GM10248 (cell line): ENCODE measurements at places on chromosomes 7 and 10.

DNA sequence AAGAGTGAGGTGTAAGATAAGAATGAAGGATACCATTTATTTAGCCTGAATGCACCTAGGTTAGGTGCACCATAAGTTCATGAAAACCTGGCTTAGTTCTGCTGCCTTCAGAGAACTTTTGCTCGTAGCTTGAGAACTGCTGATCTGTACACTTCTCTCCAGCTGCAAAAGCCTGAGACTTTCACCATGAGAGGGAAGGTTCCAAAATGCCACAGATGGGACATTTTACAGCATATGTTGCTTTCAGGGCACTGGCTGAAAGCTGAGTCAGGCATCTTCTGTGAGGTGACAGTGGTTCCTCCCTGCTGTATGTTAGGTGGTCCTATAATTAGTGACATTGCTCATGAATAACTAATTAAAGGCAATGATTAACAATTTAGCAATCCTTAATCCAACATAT, 298.3 kb downstream of the GALNT17 start:
- no peak for DNase-seq

GRCh38 chr10:22174442-22174841, 43.4 kb downstream of the EBLN1 start:
- no peak for DNase-seq

- DNase-seq = no peak
Measured at GRCh38 chr7:102284399-102284798, 2.3 kb upstream of the SH2B2 start.

DNA sequence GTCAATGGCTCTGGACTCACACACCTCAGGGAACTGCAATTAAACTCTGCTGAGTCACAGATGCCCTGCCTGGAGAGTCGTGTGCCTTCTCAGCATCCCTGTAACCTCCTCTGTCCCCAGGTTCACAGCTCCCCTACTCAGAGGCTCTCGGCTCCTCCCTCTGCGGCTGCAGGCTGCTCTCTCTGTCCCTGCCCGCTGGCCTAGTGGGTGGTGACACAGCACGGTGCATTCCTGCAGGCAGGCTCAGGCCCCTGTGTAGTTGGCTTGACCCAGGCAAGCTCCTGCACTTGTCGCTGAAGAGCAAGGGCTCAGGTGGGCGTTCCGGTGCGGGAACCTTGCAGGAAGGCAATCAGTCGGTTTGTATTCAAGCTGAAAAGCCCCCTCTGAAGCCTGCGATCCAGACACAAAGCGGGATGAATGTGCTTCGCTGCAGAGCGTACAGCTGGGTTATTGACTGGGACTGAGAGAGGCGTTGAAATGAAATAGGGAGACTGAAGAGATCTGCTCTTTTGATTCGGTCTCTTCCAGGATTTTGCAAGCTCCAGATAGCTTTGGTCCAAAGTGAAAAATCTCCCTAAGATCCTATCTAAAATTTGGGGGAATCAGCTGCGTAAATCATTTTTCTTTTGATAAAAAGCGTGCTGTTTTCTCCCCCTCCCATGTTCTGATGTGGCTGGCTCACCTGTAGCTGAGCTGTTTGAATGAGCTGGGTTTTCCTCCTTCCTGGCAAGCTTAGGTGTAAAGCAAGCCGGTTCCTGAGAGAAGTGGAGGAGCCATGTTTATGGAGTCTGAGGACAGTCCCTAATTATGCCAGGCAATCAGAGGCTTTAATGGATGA, 208.7 kb upstream of the PHYHIPL start:
- DNase-seq = peak; percentile 18

GRCh38 chr10:1643161-1643907, 94.0 kb downstream of the ADARB2 start:
- DNase-seq = peak; percentile 60

DNA sequence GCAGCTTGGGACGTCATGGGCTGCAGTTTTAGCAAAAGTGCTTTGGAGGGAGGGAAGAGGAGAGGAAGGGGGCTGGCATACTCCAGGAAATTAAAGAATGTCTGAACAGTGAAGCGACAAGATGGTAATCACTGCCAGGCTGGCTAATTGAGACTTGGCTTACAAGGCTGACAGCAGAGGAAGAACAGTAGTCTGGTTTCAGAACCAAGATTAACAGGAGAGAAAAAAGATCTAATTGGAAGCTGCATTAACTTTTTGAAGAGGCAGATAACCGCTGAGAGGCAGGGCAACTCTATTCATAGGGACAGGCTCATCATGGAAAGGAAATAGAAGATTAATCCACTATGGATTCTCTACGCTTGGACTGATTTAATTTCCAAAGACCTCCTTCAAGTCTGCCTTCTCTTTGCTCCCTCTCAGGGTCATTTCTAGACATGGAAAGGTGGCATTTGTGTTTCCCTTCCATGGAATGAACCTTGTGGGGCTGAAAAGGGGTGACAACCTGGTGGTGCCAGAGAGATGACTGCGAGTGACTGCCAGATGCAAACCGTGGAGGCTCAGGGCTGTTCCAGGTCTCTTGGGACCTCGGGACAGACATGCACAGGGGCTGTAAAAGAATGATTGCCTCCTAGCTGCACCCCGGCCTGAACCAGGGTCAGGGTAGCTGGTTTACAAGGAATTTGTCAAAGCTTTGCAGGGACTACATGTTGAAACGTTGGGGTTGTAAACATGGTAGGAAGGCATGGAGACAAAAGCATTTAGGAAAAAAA, 210.2 kb upstream of the NPY start:
- no peak for DNase-seq

DNA sequence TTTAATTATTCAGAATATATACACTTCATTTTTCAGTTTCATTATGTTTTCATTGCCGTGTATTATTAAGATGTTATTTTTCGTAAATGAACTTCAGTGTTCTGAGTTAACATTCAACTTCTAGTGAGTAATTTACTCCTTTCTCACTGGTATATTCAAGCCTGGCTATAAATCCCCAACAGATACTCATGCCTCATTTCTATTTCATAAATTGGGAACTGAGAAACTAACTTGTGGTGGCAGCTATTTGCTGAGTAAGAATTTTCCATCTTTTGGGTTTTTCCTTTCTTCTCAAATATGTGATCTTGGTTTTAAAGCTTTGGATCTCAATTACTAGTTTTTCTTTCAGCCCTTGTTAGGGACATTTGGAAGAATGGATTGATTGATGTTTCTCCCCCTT, 281.1 kb downstream of the CDK14 start:
- DNase-seq = peak; percentile 26

DNA sequence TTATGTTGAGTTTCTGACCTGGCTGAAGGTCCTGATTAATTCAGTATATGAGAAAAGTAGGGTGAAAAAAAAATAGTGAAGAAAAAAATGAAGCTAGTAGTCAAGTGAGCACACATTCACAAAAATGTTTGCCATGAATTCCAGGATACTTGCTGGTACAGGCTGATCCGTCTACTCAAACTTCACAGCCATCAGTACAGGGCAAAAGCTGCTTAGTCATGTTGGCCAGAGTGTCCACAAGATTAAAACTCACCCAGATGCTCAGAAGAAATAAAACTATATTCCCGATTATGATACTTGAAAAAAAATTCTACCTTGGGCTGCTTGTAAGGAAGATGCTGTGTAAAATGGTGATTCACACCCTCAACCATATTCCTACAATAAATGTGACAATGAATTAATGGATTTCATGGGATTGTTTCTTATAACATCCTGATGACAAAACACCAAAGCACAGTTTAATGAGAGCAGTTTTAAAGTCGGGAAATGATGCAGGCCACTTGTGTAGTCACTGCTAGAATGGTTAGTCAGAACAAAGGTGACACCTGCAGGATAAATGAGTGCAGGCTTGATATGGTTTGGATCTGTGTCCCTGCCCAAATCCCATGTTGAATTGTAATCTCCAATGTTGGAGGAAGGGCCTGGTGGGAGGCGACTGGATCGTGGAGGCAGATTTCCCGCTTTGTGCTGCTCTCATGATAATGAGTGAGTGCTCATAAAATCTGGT, 49.2 kb upstream of the ANKRD1 start:
- no peak for DNase-seq

- no peak for DNase-seq
Measured at GRCh38 chr10:25393621-25394020, 218.8 kb downstream of the GPR158 start.

GRCh38 chr10:5527332-5528200, 2.8 kb downstream of the CALML3 start:
- DNase-seq = no peak

DNA sequence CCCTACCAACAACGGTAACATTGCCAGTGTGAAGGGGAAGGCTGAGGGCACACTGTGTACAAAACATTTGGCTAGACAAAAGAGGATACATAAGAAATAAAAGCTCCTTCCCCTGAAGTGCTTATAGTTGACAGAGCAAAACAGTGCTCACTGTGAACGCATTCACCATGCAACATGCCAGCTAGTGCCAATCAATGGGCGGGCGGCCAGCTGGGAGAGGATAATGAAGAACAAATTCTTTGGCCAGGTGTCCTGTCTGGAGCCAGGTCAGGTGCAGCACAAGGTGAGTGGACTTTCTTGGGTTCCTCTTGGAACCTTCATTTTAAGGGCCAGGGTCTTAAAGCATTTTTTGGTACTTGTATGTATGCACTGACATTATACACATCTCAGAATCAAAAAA, 106.1 kb downstream of the ICA1 start:
- DNase-seq = no peak

GRCh38 chr7:11374629-11375028, 401.0 kb downstream of the PHF14 start:
- no peak for DNase-seq

- DNase-seq = no peak
Measured at GRCh38 chr7:116863936-116864500, 1.6 kb downstream of the CAPZA2 start.

DNA sequence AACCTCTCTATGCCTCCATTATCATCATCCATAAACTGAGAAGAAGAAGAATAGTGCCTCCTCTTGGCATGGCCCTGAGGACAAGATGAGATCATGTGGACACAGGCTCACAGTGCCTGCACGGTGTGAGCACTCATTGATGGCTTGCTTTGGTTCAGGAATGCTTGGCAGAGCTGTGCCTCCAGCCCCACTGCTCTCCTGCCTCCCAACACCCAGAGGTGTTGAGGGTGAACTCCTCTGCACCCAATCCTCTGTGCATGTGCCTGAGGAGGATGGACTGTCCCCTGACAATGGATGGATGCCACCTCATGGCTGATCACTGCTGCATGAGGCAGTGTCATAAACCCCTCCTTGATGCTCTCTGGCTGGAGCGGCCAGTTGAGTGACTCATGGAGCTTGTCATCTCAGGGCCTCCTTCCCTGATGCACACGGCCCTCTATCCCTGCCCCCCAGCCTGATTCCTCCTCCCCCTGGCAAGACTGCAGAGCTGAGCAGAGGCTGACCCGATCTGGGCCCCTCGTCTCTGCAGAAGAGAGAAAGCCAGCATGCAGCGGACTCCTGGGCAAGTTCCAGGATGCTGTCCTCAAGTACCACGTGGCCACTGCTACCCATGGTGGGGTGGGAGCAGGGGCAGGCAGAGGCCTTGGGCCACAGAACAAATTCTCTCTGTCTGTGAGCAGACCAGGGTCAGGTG, 136.3 kb downstream of the KCNMA1 start:
- DNase-seq = no peak

- DNase-seq = no peak
Measured at GRCh38 chr7:144489504-144489903, 86.0 kb upstream of the NOBOX start.

DNA sequence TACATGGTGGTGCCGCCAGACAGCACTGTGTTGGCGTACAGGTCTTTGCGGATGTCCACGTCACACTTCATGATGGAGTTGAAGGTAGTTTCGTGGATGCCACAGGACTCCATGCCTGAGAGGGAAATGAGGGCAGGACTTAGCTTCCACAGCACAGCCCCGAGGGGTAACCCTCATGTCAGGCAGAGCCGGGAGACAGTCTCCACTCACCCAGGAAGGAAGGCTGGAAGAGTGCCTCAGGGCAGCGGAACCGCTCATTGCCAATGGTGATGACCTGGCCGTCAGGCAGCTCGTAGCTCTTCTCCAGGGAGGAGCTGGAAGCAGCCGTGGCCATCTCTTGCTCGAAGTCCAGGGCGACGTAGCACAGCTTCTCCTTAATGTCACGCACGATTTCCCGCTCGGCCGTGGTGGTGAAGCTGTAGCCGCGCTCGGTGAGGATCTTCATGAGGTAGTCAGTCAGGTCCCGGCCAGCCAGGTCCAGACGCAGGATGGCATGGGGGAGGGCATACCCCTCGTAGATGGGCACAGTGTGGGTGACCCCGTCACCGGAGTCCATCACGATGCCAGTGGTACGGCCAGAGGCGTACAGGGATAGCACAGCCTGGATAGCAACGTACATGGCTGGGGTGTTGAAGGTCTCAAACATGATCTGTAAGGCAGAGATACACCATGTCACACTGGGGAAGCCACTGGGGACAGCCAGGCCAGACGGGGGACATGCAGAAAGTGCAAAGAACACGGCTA, 104.6 kb upstream of the TNRC18 start:
- no peak for DNase-seq

DNA sequence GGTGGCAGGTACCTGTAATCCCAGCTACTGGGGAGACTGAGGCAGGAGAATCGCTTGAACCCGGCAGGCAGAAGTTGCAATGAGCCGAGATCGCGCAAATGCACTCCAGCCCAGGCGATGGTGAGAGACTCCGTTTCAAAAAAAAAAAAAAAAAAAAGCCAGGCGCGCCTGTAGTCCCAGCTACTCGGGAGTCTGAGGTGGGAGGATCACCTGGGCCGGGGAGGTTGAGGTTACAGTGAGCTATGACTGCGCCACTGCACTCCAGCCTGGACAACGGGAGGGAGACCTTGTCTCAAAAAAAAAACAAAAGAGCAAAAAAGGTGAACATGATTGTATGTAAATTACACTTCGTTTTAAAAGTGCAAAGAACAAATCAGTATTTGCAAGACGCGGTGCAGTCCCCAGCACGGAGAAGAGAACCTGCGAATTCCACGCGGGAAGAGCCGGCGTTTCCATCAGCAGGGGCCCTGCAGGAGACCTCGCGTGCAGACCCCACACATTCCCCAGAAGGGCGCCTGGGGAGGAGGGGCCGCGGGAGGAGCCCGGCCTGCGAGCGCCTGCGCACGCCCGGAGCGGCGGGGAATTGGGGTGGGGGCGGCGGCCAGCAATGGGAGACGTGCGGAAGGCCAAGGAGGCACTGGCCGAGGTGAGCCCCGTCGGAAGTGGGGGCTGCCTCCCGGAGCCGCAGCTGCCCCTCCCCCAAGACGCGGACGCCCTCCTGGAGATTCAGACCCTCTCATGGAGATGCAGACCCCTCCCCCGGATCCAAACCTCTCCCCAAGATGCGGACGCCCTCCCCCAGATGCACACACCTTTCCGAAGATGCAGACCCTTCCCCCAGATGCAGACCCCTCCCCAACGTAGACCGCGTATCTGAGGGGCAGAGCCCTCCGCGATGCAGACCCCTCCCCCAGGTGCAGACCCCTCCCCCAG, 16.7 kb upstream of the SUN1 start:
- DNase-seq = peak; percentile 41

GRCh38 chr10:33368086-33368485, 33.6 kb upstream of the NRP1 start:
- DNase-seq = no peak

GRCh38 chr7:120468611-120469010, 195.6 kb downstream of the KCND2 start:
- DNase-seq = no peak

- no peak for DNase-seq
Measured at GRCh38 chr7:88318196-88318595, 11.5 kb upstream of the STEAP4 start.
